NCI-H460 (cell line): ENCODE measurements at places on chromosomes 7 and 10.

DNA sequence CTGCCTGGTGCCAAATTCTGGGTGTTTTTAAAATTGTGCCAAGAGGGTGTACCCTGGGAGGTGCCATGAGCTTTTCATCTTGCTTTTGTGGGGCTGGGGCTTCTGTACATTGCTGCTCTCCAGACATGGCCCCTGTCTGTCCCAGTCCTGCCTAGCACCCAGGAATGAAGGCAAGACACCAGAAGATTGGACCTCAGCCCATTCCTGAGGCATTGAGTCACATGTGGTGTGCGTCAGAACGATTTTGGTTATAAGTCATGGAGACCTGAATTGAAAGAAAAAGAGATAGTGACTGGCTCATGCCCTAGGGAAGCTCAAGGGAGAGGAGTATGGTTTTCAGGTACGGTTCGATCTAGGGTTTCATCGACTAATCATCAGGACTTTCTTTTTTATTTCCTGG lies 493.2 kb downstream of the TYW1 start:
- DNase-seq, result no peak

GRCh38 chr10:90437452-90437851 lies 420.4 kb downstream of the HTR7 start:
- DNase-seq, result no peak

DNA sequence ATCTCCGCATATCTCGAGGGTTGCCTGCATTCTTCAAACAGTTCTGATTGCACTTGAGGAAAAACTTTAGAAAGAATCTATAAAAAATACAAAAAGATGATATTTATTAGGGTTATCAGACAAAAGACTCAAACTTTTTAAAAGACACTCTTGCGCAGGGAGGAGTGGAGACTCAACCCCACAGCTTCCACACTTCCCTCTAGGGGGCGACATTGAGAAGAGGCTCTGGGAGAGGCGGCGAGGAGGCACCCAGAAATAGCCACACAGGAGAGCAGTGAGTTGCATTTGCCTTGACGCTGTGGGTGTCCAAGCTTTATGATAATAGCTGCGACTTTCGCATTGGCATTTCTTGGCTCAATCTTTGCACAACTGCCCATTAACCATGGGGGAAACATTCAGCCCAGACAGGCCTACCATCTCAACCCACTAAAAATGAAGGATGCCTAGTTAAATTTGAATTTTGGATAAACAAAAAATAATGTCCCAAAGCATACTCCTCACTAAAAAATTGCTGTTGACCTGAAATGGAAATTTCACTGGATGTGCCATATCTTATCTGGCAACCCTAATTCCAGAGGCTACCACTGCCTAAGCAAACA lies 86.2 kb downstream of the EBF3 start:
- DNase-seq, result peak; percentile 12

GRCh38 chr10:124070666-124071065 lies 22.7 kb downstream of the CHST15 start:
- DNase-seq, result no peak
